ENCODE measurements at places on chromosomes 6 and 20.

DNA sequence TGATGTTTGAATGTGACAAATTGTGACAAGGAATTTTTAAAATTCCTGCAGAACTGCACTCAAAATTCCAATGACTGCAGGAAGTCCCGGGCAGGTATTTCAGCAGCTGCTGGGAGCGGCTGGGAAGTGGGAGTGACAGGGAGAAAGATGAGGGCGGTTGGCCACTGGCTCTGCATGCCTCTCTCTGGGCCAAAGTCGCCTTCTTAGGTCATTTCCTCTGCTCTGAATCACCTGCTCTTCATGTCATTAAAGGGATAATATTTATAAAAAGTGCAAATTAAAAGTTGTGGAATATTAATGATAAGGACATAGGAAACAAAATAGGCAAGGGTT lies 43.9 kb downstream of the RAMACL start:
- no peak for DNase-seq

GRCh38 chr20:50920997-50921396 lies 10.2 kb downstream of the ADNP start:
- DNase-seq = no peak

GRCh38 chr6:132068766-132069165 lies 117.6 kb upstream of the CCN2 start:
- DNase-seq = no peak

GRCh38 chr6:98686008-98686601 lies 148.3 kb upstream of the POU3F2 start:
- DNase-seq = no peak

DNA sequence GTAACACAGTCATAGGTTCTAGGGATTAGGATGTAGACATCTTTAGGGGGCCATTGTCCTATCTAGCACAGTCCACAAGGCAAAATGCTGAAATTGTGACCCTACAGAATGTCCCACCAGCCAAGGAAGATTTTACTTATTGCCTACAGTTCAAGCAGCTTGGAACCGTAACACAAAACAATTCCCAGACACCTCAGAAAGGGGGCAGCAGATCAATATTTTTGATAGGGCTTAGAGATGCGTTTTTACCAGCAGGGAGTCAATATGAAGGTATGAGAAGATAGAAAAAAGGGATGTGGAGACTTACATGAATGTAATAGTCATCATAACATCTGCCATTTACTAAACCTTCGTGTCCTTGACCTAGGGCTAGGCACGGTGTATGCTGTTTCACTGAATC lies 81.0 kb downstream of the TMEM170B start:
- DNase-seq = no peak

- no peak for DNase-seq
These were observed 42.1 kb downstream of the BMP5 start for GRCh38 chr6:55833284-55833683.

DNA sequence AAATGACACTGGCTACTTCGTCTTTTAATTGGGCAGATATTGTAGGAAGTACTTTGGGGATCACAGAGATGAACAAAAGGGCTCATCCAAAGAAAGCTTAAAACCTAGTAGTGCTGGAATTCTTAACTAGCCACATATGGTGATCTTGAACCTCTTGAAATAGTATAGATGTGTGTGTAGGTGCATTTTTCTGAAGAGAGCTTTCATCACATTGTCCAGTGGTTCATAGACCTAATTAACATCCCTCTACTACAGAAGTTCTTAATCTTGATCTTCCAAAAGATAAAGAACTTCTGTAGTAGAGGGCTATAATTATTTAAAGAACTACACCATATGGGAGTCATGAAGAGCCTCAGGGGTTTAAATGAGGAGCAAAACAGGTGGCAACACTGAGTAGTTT lies 2.3 kb upstream of the PRIM2 start:
- DNase-seq = no peak

GRCh38 chr20:46946796-46947195 lies 52.2 kb downstream of the EYA2 start:
- no peak for DNase-seq

DNA sequence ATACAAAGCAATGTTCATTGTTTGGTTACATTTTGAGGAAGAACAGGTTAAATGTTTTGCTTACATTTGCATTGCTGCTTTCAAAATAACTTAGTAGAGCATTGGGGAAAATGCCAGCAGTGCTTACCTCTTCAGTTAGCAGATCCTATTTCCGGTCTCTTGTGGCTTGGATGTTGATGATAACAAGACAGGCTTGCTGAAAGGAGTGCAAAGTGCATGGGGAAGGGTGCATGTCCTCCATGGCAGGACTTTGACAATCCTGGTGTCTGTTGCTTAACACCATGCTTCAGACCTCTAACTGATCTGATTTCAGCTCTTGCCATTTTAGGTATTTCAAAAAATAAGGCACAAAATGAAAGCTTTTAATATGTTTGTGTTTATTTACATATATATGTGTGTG lies 21.1 kb downstream of the TPD52L1 start:
- DNase-seq = peak; percentile 40

- DNase-seq = no peak
These were observed 13.9 kb upstream of the KLHL31 start for GRCh38 chr6:53679446-53679933.

DNA sequence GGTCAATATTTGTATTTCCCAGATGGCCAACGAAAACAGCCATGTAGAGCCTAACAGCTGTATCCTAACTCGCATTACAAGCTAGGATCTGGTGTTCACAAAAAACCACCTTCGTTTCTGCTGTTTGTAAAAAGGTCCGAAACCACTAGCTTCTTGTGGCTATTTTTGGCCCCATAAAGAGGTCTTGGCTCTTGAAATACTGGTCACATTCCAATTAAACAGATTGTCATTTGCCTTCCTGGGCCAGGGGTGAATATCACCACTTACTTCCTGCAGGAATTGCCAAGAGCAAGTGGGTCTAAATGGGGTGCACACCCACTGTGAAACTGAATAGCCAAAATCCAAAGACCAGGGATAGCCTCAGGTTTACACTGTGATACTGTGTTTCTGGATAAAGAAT lies 48.2 kb downstream of the TSHZ2 start:
- no peak for DNase-seq

DNA sequence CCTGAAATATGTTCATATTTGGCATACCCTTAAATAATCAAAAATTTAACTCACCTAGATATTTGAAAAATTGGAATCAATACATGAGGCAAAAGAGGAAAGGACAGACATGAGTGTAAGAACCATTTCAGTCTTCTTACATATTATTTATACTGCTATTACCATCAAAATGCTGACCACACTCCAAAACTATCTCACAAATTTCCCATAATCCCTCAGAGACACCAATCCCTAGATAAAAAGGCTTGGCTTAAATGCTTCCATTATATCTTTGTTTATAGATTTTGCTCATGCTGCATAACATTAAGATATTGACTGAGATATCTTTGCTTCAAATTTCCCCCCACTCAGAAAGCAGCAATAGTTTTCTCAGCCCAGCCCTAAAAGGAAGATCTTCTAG lies 11.7 kb upstream of the NT5DC1 start:
- no peak for DNase-seq

DNA sequence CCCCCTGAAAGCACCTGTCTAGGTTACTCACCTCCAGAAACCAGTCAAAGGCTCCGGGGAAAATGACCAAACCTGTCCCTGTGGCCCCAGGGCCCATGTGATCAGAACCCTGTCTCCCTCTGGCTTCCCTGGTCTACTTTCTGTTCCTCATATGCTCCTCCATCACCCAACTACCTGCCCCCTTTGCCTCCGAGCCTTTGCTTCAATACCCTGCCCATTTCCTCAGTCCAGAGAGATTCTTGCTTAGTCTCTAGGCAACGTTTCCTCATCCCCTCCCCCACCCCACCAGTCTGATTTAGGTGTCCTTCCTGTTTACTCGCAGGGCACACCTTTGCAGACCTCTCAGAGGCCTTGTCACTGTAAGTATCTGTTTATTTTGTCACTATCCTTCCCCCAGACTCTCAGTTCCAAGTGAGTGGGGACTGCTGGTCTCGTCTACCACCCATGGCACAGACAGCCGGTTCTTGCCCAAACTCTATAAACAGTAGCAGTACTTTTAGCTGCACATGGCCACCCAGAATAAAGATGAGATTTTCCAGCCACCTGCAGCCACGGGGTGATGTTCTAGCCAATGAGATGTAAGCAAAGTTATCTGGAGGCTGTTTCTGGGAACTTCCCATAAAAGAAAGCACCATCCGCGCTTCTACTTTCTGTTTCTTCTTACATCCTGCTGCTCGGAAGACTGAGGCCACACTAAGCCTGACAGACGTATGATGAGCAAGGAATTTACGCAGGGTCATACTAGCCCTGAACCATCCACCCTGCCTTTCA lies 13.3 kb downstream of the ELOVL5 start:
- DNase-seq = peak; percentile 68

GRCh38 chr6:116314878-116315277 lies 35.1 kb upstream of the TSPYL1 start:
- DNase-seq = no peak

DNA sequence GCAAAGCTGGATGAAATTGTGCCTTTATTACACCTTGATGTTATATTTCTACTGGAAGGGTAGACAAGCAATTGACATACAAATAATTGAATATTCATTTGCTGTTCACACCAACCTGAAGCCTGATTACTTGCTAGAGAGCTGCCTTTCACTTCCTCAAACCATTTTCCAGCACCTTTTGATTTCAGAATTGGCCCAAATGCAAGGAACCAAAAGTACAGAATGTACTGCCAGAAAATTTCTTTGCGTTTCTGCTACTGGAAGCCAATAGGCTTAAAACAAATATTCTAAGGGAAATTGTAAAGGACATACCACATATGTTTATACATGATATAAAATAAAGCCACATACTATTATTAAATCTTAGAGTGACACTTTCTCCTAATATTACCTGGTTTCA lies 94.5 kb downstream of the RFPL4B start:
- no peak for DNase-seq

DNA sequence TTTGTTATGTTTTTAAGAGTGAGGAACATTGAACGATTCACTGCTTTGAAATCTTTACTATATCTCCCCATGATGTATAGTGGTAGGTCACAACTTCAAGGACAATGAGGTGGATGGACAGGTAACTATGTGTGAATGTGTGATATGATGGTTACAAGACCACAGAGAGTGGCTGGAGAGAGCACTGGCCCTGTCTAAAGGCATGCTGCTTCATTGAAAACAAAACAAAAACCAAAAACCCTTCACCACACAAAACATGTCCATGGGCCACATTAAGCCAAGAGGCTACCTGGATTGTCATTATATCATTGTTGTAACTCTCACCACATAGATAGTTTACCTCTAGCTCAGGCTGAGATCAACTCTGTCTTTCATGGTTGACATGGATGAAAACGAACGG lies 180.6 kb upstream of the TENT5A start:
- no peak for DNase-seq

DNA sequence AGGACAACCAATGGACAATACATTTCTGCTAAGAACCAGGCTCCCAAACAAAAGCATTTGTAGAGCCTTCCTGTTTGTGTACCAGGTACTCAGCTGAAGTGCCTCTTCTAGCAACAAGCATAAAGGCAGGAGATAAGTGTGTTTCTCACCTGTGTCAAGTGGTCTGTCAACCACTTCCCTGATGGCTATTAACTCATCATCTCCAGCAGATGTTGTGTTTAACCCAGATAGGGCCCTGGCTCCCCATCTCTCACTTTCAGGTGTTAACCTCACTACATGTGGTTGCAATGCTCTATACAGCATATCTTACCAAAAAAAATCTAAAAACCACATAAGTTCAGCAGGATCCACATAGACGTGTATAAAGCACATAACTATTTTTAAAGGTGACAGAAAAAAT lies 9.6 kb upstream of the IL17A start:
- DNase-seq = peak; percentile 97

- DNase-seq = no peak
These were observed 195.7 kb upstream of the SNX9 start for GRCh38 chr6:157627195-157627966.

GRCh38 chr6:36821581-36822335 lies 17.5 kb downstream of the CPNE5 start:
- no peak for DNase-seq

DNA sequence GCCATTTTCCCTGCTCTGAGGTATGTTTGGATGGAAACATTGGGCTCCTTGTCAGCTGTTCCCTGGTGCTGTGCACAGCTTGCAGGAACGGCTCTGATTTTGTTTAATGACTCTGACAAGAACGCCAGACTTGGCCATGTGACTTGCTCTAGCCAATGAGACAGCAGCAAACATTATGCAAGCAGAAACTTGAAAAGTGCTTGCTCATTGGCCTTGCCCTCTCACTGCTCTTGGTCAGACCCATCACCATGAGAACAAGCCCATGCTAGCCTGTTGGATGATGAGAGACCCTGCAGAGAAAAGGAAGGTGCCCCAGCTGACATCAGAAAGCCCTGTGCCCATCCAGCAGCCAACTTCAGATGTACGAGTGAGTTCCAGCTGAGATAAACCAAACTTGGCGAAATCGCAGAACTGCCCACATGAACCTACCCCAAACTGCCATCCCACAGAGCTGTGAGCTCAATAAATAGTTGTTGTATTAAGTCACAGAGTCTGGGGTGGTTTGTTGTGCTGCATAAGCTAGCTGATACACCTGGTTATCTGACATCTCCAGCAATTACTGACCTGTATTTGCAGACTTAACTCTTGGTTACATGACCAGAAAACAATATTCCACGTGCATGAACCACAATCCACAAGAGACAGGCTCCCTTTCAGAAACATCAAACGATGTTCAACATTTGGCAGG lies 96.9 kb downstream of the JPH2 start:
- peak; percentile 14 for DNase-seq

DNA sequence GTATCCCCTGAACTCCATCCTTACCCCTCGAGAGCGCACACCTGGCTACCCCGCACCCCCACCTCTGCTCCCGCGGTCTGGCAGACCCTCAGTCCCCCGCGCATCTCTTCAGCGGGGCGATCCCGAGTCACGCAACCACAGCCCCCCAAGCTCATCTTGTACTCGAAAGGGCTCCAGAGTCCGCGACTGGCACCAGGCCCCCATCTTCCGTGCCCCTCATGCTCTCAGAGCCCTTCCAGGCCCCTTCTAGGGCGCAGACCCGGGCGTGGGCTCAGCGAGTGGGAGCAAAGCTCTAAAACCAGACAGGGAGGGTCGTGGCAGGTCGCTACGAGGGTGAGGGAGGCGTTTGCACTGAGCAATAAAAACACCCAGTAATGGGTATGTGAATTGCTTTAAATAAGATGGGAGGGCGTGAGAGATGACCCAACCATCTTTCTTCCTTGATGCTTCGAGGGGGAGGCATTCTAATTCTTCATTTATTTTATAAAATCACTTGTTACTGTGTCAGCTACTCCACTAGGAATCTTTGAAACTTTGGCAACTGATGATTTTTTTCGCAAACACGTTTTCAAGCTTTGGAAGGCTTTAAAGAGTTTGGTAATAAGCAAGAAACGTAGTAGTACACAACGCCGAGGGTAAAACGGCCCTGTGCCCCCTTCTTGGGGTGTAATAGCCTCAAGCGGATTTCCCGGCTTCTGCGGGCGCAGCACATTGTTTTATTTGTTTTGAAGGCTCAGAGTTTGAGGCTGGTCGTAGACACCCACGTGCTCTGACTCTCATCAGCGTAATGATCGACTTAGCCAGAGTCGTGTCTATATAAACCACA lies 42.6 kb upstream of the SUPT3H start:
- DNase-seq = no peak

DNA sequence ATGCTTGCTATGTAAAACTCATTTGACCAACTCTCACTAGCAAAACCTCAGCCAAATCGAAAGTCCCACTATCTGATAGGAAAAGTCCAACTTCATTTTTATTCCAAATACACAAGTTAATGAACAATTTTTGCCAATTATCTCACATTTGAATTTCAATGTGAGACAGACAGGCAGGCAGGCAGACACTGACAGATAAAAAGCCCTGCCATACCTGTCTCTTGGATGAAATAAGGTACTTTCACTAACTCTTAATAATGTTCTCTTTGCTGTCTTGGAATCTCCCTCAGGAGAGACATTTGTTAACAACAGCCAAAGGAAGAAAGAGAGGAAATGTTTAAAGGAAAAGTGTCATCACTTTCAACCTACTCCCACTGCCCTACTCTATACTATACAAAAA lies 82.0 kb downstream of the RNGTT start:
- no peak for DNase-seq
